ENCODE measurements at places on chromosomes 11 and 22.

GRCh38 chr11:2665526-2666400 lies 34.0 kb downstream of the KCNQ1OT1 start:
- DNase-seq = no peak

DNA sequence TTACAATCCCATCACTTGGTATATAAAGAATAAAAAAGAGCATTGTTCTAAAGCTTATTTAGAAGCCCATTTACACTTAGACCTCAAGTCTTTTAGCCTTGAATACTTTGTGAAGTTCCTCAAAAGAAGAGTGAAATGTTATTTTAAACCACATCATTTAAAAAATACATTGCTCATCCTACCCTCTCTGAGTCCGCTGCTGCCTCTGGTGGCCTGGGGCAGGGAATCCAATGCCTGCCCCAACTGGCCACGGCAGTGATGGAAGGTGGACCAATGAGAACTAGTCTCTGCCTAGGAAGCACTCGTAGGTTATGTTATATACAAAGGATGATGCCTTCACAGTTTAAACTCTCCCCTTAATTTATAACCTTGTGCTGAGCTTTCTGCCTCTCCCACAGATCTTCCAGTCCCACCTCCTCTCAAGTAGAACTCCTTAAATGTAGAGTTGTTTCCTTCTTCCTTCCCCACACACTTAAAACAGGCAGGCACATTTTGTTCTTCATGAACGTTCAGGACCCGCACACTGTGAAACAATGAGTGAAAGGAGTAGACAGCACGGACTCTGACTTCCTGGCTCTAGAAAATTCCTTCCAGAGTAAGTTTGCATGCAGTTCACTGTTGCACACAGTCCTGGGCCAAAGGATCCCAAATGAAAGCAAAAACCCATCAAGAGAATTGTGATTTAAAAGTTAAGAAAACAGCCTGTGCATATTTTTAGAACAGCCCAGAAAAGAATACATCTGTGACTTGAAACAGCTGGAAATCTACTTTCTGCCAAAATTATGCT lies 167.8 kb downstream of the RRAS2 start:
- no peak for DNase-seq

- DNase-seq = no peak
Measured at GRCh38 chr11:81941998-81942397, 791.7 kb downstream of the FAM181B start.

DNA sequence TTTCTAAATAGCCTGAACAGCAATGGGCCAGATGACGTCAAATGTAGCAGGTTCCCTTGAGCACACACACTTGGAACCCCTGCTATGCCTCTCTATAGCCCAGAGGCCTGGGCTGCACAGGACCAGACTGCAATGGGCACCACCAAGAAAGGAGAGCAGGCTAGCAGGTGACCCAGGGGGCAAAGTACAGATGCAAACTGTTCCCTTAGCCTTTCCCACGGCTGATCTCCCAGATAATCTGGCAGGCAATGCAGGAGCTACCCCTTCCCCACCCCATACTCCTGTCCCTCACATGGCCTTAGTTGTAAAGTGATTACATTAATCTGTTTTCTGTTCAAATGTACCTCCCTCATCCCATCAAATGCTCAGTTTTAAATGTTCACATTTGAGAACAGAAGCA lies 41.3 kb downstream of the SMCO4 start:
- DNase-seq = no peak

- DNase-seq = no peak
Measured at GRCh38 chr11:72637198-72637597, 37.0 kb downstream of the PDE2A start.

DNA sequence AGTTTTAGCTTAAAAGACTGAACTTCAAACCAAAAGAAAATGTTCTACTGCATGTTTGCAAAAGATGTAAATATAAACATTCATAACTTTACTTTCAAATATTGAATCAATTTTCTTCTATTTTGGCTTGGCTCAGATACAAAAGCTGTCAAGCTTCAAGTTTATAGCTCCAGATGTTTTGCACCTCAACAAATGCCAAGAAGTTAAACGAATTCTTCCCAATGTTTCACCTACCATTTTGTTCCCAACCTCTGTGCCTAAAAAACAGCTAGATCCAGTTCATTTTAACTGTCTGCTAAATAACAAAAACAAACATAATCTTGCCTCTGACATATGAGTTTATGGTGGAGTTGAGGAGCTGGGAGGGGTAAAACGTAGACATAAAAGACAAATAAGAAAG lies 76.5 kb downstream of the RAB30 start:
- no peak for DNase-seq
